ENCODE measurements at places on chromosomes 7 and 10.

- peak; percentile 30 for DNase-seq
Observed at GRCh38 chr7:31134246-31135188, 82.4 kb downstream of the ADCYAP1R1 start.

DNA sequence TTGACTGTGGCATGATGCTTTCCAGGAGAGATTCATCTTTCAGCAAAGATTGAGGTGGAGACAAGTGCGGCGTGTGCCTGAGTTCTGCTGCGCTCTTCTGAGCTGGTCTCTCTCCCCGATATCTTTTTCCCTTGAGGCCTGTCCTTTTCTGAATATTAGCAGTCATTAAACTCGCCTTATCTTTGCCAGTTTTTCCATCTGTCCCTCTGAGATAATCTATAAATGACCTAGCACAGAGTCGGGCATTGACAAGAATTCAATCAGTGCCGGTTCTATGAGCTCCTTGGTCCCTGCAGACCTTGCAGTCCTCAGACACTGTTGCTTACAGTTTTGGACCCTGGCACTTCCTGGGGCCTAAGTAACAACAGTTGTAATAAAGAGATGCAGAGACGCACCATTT is 89.7 kb upstream of the IKZF1 start:
- DNase-seq: no peak

DNA sequence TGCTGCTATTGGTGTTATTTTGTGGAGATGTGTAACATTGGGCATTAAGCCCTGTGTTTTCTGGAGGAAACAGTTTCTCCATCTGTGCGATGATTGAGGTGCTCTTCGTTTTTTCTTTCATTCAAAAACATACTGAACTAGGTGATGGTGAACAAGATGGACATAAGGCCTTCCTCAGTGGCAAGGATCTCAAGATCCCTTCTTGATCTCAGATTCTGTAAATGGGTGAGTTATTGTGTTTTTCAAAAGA is 759 bp upstream of the ELAPOR2 start:
- no peak for DNase-seq

DNA sequence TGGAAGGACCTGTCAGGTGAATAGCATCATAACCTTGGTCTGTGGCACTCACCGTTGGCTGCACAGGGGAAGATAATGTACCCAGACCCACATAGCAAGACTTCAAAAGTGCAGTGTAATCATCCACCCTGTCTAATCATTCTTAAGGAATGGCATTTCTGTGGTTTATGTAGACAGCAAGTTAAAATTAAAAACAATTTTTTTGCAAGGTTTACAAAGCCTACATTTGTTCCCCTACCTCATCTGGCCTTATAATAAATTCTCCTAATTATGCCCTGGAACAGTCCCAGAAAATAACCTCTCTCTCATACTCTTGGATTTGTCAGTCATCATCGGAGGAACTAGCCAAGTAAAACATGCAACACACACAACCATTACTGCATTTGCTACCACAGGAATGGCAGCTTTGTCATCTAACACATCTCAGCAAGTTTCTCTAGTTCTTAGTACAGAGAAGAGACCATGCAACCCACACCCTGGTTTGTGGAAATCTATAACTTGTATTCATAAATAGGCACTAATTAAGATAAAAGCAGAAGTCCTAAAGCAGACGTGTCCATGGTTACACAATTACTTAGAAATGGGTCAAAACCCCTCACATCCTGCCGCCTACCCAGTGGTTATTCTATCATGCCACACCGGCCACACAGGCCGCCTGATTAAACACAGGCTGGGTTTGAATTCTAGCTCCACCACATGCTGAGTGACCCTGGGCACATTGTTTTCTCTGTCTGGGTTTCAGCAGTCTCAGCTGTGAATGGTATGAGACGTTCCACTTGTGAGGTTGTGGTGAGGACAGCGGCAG is 19.1 kb downstream of the ABLIM1 start:
- no peak for DNase-seq

DNA sequence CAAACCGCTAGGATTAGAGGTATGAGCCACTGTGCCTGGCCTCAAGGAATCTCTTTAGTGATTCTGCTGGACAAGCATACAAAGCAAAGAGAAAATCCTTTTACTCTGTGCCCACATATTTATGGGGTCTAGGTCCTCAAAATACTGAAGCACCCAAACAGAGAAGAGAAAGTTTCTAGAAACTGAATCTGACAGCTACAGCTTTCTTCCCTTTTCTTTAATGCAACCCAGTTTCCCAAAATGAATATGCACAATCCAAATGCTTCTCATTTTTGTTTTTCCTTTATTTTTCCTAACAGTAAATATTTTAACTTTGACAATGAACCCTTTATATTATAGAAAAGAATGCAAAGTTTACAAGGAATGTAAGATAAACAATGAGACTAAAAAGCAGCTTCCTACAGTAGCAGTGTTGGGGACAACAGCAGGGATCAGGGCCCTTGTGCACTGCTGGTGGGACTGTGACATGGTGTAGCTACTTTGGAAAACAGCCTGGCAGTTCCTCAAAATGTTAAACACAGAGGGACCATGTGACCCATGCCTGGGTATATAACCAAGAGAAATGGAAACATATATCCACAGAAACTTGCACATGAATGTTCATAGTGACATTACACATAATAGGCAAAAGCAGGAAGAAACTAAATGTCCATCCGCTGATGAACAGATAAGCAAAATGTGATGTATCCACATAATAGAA is 325.2 kb downstream of the PRPF18 start:
- no peak for DNase-seq

DNA sequence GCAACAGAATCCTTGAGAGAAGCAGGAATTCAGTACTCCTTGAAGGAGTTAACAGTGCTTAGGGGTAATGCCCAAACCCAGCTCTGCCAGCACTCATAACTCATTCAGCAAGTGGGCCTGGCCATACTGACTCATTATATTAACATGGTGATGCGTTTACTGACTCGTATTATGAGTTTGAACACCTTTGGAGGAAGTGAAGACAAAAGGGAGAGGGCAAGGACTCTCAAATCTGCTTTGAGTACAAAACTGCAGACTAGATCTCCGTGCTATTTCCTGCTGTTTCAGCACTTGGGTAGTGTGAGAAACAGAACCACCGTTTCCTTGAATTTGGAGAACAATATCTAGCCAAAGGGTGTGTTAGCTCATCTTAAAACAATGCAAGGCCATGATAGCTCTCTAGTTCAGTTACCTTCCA is 30.8 kb downstream of the SLC16A9 start:
- no peak for DNase-seq

DNA sequence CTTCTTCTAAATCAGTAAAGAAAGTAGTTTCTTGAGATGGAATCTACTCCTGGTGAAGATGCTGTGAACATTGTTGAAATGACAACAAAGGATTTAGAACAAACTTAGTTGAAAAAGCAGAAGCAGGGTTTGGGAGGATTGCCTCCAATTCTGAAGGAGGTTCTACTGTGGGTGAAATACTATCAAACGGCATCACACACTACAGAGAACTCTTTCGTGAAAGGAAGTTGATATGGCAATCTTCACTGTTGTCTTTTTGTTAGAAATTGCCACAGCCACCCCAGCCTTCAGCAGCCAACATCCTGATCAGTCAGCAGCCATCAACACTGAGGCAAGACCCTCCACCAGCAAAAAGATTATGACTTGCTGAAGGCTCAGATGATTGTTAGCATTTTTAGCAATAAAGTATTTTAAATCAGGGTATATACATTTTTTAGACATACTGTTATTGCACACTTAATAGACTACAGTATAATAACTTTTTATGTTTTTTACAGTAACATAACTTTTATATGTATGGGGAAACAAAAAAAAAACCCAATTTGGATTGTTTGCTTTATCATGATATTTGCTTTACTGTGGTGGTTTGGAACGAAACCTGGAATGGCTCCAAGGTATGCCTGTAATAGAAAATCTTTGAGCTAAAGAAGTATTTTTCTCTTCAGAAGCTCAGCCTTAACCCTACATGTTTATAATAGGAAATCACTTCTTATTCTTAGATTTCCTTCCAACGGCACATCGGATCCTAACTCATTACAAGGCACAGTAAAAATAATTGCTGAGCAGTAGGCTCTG is 257.3 kb downstream of the LRMDA start:
- no peak for DNase-seq

- DNase-seq: no peak
Observed at GRCh38 chr10:106136175-106136574, 1028.3 kb downstream of the SORCS1 start.

GRCh38 chr7:30276203-30276900 is 8.0 kb upstream of the ZNRF2 start:
- DNase-seq: peak; percentile 29

GRCh38 chr7:97218767-97219166 is 101.3 kb downstream of the SDHAF3 start:
- DNase-seq: no peak

GRCh38 chr7:122487131-122487530 is 182.6 kb upstream of the FEZF1 start:
- DNase-seq: no peak

GRCh38 chr7:47950714-47951113 is 2.4 kb upstream of the PKD1L1 start:
- DNase-seq: no peak

- DNase-seq: peak; percentile 85
Observed at GRCh38 chr7:6435486-6436384, 12.0 kb downstream of the DAGLB start.

DNA sequence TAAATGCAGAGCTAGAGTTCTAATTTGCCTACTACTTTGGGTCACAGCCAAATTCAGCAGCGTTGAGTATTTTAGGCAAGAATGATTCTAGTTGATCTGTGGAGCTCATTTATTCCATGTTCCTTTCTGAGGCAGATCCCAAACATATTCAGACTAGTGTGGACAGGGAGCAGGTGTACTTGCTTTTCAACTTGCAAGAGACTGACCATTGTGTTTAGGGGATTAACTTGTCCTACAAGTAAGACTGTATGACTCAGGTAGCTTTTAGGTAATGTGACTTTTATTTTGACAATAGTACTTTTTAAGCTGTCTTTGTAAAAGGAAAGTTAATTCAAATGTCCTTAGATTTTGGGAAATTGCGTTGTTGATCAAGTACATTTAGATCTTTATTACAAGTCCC is 285.5 kb downstream of the TWIST1 start:
- DNase-seq: no peak

GRCh38 chr7:50620433-50620832 is 55.2 kb upstream of the DDC start:
- DNase-seq: no peak

Data from stimulated activated CD4-positive, alpha-beta T cell treated with anti-CD3 and anti-CD28 coated beads, Interleukin-12 subunit alpha, Interleukin-12 subunit beta, amount 100 ng/mL, for 4 hours (primary cell).